ENCODE measurements at places on chromosomes 5 and 9. TPM values are rescaled to one million over a fixed set of nuclear protein-coding genes. Genes with fewer than 3 reads are reported as not detected.

GRCh38 chr9:123318202-123318601 lies 37.8 kb upstream of the CRB2 start:
- DNase-seq: no peak

DNA sequence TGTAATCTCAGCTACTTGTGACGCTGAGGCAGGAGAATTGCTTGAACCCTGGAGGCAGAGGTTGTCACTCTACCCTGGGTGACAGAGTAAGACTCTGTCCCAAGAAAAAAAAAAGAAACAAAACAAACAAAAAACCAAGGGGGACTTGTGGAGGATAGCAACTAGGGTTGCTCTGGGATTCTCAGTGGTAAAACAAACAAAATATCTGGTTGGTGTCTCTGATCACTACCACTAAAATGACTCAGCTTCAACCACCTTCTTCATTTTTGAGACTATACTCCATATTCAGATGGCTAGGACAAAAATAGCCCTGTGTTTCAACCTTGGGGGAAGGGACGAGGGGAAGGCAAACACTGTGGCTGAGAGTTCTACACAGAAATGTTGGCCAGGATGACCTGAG lies 110.3 kb downstream of the ARRDC3 start:
- DNase-seq: no peak

Gene OSMR
- 0.39 TPM for total RNA-seq

- DNase-seq: no peak
Observed at GRCh38 chr5:177504086-177505056, 5.3 kb downstream of the DOK3 start.

DNA sequence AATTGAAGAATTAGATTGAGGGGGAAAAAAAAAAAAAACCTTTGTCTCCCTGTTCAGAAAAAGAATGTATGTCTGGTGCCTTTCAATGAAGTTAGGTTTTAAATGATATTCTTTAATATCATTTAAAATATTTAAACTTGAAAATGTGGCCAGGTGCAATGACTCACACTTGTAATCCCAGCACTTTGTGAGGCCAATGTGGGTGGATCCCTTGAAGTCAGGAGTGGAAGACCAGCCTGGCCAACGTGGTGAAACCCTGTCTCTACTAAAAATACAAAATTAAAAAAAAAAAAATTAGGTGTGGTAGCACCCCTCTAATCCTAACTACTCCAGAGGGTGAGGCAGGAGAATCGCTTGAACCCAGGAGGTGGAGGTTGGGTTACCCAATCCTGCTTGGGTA lies 111.1 kb upstream of the RASA1 start:
- DNase-seq: no peak

GRCh38 chr9:93267091-93267541 lies 83.2 kb downstream of the WNK2 start:
- DNase-seq: no peak

DNA sequence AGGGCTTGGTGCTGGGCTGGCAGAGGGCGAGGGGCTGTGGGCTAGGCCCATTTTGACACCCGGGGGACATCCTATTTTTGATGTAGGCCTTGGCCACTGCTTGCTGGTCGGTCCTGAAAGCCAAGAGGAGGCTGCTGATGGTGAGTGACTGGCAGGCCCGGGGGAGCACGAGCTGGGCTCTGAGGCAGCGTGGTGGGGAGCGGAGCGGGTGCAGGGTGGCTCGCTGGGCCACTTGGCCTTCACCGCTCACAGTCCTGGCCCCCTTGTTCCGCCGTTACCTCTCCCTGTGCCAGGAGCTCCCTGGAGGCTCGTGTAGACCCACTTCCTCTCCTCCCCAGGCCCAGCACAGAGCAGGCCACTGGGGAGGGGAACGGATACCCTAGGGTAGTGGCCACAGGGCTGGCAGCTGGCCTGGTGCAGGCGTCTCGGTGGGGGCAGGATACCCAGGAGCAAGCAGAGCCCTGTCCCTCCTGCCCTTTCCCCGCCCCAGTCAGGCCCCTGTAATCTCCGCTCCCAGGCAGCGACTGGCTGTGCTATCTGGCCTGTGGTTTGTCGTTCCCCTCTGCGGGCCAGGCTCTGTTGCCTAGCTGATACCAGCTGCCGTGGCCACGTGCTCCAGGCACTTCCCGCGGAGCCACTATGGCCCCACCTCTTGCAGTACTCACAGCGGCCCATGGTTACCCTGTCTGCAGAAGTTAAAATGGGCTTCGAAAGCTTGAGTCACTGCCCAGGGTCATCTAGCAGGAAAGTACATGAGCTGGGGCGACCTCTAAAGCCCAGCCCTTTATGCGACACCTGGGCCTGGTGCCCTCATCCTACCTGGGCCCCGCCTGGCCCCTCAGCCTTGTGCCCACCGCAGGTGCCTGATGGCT lies 11.7 kb upstream of the DOLPP1 start:
- DNase-seq: peak; percentile 74

DNA sequence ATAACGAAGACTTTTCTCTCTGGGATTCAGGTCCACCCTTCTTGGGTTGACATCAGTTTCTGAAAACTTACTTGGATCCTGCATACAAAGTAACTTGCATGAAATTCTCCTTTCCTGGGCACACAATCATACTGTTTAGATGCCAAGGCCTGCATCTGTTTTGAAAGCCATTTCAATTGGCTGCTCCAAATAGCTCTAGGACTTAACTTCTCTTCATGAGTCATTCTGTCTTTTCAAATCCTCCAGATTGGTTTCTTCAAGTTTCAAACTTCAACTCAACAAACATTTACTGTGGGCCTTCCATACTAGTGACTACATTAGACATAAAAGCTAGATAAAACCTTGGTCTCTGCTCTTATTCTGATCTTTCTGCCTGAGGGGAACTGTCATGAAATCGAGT lies 54.8 kb upstream of the HMHB1 start:
- DNase-seq: no peak

DNA sequence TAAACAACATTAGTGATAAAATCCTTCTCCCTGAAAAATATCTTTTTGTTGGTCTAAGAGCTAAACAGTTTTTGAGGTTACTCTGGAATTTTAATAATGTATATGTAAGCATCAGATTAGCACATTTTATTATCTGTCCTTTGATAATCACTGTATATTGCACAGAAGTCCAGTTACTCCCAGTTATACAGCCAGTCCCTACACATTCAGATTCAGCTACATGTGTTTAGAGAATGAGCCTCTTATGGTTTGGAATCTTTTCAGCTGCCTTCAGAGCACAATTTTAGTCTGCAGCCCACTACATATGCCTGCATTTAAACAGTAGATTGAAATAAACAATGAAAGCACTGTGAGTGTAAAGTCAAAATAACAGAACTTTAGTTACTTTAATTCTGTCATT lies 438.2 kb downstream of the ARHGEF28 start:
- DNase-seq: no peak

Gene FAM120A
- total RNA-seq: 76.1 TPM

Gene BDP1
- 24.9 TPM for total RNA-seq

- DNase-seq: no peak
Observed at GRCh38 chr5:163569284-163569683, 63.9 kb downstream of the MAT2B start.

DNA sequence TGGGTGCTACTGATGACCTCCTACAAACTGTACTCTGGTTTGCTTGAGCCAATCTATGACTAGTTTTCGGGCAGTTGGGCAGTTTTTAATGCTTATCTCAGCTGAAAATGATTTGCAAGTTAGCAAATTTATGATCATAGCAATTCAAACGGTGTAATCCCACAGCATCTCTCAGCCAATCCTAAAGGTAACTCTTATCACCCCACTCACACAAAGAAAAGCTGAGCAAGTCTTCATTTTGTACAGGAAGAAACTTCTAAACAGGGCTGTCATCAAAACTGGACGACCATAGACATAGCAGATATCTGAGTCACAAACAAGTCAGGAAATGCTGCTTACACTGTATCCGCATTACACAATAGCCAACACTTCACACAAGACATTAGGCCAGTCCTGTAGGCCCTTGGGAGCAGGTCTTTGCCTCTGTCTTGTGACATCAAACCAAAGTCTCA lies 2.6 kb upstream of the ENC1 start:
- no peak for DNase-seq

GRCh38 chr9:29422438-29422837 lies 1849.2 kb upstream of the C9orf72 start:
- DNase-seq: no peak

DNA sequence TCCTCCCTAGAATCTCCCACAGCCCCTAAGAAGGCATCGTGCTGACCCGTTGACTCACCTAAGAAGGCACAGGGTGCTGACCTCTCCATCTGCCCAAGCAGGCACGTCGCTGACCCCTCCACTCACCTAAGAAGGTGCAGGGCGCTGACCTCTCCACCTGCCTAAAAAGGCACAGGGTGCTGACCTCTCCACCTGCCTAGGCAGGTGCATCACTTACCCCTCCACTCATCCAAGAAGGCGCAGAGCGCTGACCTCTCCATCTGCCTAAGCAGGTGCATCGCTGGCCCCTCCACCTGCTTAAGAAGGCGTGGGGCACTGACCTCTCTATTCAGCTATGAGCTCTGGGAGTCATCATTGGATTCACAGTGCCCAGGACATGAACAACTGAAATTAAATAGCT lies 54.4 kb upstream of the FCN1 start:
- DNase-seq: peak; percentile 23

GRCh38 chr9:137720571-137721110 lies 101.8 kb downstream of the EHMT1 start:
- DNase-seq: no peak

GRCh38 chr9:110180511-110181434 lies 27.2 kb downstream of the C9orf152 start:
- DNase-seq: no peak

Gene NTNG2
- total RNA-seq: 2.2 TPM

Gene CHD1
- 86.0 TPM for total RNA-seq

DNA sequence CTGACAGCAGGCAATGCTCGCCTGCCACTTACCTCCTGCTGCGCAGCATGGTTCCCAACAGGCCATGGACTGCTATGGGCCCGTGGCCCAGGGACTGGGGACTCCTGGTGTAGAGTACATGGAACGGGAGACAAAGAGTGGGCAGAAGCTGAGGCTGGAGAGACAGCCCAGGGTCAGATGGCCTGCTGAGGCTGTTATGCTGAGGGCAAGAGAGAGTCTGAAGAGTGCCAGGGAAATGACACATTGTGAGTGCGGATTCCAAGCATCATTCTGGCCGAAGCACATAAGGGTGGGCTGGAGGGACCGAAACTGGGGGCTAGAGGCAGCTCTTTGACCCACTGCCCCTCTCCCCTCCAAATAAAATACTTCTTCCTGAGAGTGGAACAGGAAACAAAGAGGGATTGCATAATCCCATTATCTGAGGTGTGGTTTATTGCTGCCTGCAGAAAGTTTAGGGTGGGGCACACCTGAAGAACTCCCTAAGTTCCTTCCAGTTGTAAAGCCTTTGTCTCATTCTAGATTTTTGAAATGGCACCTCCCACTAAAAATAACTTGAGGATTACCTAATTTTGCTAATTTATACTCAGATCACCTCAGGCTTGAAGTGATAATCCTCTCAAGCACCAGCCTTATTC lies 158.1 kb downstream of the ATP10B start:
- no peak for DNase-seq

Gene MRPS2
- total RNA-seq: 16.4 TPM

- DNase-seq: no peak
Observed at GRCh38 chr9:96522366-96522765, 72.4 kb downstream of the HABP4 start.

DNA sequence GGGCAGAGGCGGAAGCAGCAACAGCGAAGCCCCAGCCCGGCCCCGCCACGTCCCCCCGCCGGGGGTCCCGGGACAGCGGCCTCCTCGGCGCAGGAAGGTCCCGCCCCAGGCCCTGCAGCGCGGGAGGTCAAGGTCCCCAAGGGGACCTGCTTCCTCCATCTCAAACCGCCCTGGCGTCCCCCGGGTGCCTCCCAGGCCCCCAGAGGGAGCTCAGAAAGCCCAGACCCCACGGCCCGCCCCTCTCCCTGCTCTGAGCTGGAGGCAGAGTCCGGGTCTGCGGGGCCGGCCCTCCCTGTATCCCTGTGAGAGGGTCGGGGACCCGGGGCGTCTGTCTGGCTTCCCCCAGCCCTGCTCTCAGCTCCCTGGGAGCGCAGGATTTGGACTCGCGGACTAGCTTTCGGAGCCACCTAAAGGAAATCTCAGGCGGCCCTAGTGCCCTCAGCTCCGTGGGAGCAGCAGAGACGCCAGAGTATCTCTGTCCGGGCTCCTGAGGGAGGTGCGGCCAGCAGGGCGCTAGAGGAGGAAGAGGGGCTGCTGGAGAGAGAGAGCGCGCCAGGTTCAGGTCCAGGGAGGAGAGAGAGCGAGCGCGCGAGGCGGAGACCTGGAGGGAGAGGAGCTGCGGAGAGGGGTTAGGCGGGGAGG lies 30.7 kb downstream of the EXOC3 start:
- peak; percentile 41 for DNase-seq

DNA sequence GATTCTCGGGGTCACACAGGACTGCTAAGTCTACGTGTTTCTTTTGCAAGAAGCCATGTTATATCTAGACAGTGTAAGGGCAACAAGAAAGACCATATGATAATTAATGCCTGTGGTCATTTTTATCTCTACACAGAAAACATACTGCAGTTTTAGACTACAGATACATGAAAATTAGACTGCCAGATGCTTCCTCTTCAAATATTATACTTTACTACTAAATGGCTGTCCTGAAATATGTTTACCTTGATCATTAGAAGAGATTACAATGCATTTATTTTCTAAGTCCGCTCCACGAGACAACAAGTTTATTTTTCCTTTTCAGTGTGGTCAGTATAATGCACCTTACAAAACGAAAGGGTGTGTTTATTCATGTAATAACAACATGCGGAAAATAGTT lies 147.6 kb downstream of the KIAA0825 start:
- DNase-seq: no peak

Gene SLC36A2
- total RNA-seq: not detected

Gene GFPT2
- total RNA-seq: 0.36 TPM

Gene PCDHGA12
- 0.16 TPM for total RNA-seq

Gene C9orf72
- total RNA-seq: 13.9 TPM

Data from activated naive CD4-positive, alpha-beta T cell treated with anti-CD3 and anti-CD28 coated beads, Interleukin-2, amount 50 U/mL, for 72 hours (primary cell).